ENCODE measurements at places on chromosomes 3 and 15. TPM values are rescaled to one million over a fixed set of nuclear protein-coding genes. Genes with fewer than 3 reads are reported as not detected.

The IQCF2 gene
- total RNA-seq: not detected

The FETUB gene
- total RNA-seq: not detected

The SEMA3F gene
- total RNA-seq: 47.1 TPM

The TMCO5A gene
- total RNA-seq: not detected

The HDC gene
- not detected for total RNA-seq

The SH3GL3 gene
- not detected for total RNA-seq

The CDC25A gene
- 10.8 TPM for total RNA-seq

The ZNF662 gene
- total RNA-seq: 0.81 TPM

The TMEM41A gene
- total RNA-seq: 12.1 TPM

The RAB6B gene
- 0.32 TPM for total RNA-seq

The GPR27 gene
- total RNA-seq: not detected

The PLA2G4D gene
- not detected for total RNA-seq

The SNTN gene
- not detected for total RNA-seq

The ADGRG7 gene
- total RNA-seq: not detected

The XCR1 gene
- not detected for total RNA-seq

The ZBED2 gene
- not detected for total RNA-seq

The P2RY12 gene
- total RNA-seq: not detected

The SLC28A1 gene
- total RNA-seq: not detected

The STRC gene
- not detected for total RNA-seq

The RLBP1 gene
- total RNA-seq: not detected

The PLA1A gene
- 20.3 TPM for total RNA-seq

The SLC27A2 gene
- 0.16 TPM for total RNA-seq

The CSPG5 gene
- total RNA-seq: 0.16 TPM

The ACAP2 gene
- total RNA-seq: 63.0 TPM

The MUC20 gene
- total RNA-seq: not detected

The CPNE9 gene
- not detected for total RNA-seq

The C3orf38 gene
- 25.0 TPM for total RNA-seq

The FAM3D gene
- 0.16 TPM for total RNA-seq

The RSRC1 gene
- 33.7 TPM for total RNA-seq

The NME9 gene
- not detected for total RNA-seq

The COL8A1 gene
- 462 TPM for total RNA-seq

The ZPLD1 gene
- not detected for total RNA-seq

The WDR49 gene
- 0.65 TPM for total RNA-seq

The ZIC1 gene
- not detected for total RNA-seq

The PLCD1 gene
- 17.5 TPM for total RNA-seq

The LDHAL6B gene
- not detected for total RNA-seq

The CCNDBP1 gene
- 69.1 TPM for total RNA-seq

All from bladder microvascular endothelial cell (primary cell).